ENCODE measurements at places on chromosomes 11 and 22.

- DNase-seq: no peak
Observed at GRCh38 chr22:25919452-25919851, 177.5 kb downstream of the MYO18B start.

DNA sequence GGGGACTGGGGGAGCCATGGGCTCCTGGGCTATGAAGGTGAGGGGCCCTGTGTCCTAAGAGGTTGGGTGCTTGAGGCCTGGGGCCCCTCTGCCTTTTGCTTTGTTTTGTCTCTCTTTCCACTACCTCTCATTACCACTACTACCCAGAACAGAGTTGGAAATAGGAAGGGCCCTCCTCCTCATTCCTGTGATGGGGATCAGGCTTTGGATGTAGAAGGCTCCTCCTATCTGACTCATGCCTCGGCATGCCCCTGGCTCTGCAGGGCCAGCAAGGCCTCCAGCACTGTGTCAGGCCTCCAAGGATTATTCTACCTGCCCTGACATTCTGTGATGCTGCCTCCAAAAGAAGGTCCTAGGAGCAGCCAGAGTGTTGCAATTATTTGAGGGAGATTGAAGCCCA, 766 bp downstream of the IZUMO1R start:
- no peak for DNase-seq

GRCh38 chr11:116049383-116049782, 545.2 kb upstream of the CADM1 start:
- no peak for DNase-seq

DNA sequence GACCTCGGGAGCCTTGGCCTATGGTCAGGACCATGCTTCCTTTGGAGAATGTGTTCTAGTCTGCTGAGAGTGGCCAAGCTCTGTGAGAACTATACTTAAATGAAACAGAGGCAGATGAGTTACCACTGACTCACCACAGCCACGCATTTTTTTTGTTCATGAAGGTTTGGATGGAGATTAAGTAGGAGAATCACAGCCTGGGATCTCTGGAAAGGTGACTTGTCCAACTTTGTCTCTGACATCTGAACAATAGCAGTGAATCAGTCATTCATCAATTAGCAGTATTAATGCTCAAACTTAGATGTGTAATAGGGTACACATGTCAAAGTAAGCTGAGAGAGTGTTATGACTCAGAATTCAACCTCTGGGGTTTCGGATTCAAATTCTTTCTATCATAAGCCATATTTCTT, 100.7 kb upstream of the ANO3 start:
- DNase-seq: peak; percentile 45

- no peak for DNase-seq
Observed at GRCh38 chr11:72613977-72614376, 60.2 kb downstream of the PDE2A start.

GRCh38 chr22:43240614-43241013, 53.7 kb upstream of the TTLL12 start:
- DNase-seq: no peak

DNA sequence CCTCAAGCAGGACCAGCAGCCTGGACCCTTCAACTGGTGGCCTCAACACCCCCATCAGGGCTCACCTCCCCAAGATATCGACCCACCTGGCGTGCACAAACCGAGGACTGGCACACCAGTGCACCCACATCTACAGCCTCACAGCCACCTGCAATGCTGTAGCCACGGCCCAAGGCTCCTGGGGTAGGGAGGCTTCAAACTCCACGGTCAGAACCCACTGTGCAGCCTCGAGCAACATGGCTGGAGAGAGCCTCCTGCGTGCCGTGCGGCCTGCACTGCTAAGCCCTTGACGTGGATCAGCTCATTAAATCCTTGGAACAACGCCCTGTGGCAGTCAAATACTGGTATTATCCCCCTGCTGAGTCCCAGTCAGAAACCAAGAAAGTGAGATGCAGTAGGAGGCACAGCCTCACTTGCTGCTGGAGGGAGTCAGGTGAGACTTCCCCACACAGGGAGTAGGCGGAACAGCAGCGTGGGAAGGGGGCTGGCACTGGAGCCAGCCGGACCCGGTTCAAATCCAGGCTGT, 4.6 kb downstream of the CARD10 start:
- no peak for DNase-seq

DNA sequence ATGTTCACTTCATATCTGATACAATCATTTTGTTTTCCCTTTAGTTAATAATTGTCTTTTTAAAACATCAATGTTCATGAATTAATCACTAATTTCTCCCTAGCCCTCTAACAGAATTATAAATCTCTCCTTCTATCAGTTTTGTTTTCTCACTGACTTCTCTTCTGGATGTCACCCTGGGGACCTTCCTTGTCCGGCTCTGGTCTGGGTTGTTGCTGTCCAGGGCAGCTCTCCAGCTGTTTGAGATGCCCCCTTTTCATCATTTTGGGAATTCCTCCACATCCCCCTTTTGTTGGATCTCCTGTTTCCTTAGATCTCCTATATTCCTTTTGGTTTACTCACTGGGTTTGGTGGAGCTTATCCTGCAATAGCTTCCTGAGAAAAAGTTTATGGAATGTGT, 35.6 kb upstream of the PSMA1 start:
- DNase-seq: no peak

- DNase-seq: no peak
Observed at GRCh38 chr11:33434294-33434693, 177.1 kb downstream of the HIPK3 start.

DNA sequence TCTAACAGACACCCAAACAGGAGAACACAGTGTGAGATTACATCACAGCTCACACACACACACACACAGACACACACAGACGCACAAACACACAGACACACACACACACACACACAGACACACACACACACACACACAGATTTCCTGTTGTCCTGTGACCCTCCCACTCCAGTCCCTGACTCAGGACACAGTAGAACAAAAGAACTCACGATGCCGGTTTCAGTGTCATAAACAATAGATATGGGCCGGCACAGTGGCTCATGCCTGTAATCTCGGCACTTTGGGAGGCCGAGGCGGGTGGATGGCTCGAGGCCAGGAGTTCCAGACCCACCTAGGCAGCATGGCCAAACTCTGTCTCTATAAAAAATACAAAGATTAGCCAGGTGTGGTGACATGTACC, 13.8 kb upstream of the KAT5 start:
- no peak for DNase-seq

DNA sequence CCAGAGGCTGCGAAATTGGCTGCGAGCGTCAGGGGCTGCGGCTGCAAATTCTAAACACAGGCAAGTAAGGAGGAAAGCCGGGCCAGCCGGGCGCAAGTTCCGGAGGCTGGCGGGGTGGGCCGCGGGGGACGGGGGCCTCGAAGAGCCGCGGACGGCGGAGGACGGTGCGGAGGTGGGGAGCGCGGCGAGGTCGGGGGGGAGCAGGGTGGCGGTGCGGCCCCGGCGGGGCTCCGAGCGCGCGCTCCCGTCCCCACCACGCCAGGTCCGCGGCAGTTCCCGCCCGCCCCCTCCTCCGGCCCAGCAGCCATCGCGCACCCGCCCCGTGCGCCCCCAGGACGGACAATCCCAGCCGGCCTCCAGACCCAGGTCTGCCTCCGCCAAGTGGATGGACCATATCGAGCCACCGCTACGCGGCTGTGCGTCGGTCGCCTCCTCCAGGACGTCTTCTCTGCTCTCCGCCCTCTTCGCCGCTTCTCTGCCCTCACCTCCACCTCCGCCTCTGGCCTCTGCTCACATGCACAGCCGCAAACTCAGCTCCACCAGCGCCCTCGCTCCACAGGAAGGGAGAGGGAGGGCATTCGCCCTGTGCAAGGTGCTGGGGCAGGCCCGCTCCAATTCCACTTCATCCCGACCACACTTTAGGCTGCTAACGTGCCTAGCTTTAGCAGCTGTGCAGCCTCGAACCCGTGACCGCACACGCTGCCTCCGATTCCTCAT, 7.2 kb downstream of the ELFN2 start:
- DNase-seq: no peak

GRCh38 chr11:78419327-78419726, 1.7 kb upstream of the GAB2 start:
- DNase-seq: peak; percentile 97

DNA sequence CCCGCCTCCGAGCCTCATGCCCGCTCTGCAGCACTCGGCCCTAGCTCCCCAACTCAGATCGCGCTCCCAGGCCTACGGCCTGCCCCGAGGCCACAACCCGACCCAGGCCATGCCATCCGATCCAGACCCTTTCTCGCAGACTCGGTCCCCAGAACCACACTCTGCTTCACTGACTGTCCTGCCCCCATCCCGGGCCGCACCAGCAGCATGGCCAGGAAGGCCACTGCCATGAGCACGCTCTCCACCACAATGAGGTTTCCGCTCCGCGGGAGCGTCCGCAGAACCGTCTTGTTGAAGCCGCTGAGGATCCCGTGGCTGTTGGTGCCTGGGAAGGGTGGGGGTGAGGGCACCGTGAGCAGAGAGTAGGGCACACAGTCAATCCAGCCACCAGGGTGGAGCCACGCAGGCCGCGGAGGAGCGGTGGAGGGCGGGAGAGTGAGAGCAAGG, 6.4 kb downstream of the UNC93B1 start:
- DNase-seq: no peak

GRCh38 chr22:28544431-28544868, 135.2 kb downstream of the TTC28 start:
- DNase-seq: no peak

- no peak for DNase-seq
Observed at GRCh38 chr11:70845591-70846041, 406.8 kb downstream of the SHANK2 start.

DNA sequence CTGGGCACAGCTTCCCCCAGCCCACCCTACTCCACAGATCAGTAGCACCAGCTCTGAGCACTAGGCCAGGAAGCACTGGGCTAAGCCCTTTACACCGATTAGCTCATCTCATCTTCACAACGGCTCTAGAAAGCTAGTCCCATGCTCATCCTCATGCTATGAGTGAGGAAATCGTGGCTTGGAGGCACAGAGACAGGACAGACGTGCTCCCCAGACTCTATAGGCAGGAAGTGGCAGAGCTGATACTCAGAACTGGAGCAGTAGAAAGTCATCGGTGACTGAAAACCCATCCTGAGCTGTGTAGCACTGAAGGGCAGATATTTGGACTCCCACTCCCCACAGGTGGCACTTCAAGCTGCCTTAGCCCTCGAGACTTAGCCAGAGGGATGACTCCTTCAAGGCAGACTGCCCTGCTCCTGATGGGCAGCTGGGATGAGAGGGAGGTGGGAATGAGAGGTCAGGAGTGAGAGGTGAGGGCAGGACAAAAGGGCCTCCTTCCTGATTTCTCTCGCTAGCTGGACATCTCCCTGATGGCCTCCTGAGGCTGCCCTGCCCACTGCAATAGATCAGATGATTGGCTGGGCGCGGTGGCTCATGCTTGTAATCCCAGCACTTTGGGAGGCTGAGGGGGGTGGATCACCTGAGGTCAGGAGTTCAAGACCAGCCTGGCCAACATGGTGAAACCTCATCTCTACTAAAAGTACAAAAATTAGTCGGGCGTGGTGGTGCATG, 9.7 kb downstream of the CD5 start:
- no peak for DNase-seq

GRCh38 chr11:128098781-128099180, 488.6 kb downstream of the ETS1 start:
- no peak for DNase-seq

DNA sequence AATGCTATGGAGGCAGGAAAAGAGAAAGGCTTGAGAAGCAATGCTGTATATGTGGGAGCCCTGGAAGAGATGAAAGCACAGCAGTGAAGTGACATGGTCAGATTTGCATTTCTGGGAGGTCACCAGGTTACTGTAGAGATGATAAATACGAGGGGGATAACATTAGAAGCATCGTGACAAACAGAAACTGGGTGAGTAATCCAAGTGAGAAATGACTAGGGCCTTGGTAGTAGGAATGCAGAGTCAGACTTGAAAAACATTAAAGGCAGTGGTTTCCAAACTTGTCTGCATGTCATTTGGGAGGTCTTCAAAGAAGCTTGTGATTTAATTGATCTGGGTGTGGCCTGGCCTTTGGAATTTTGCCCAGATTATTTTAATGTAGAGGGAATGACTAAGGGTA, 43.9 kb downstream of the CCDC34 start:
- peak; percentile 38 for DNase-seq

DNA sequence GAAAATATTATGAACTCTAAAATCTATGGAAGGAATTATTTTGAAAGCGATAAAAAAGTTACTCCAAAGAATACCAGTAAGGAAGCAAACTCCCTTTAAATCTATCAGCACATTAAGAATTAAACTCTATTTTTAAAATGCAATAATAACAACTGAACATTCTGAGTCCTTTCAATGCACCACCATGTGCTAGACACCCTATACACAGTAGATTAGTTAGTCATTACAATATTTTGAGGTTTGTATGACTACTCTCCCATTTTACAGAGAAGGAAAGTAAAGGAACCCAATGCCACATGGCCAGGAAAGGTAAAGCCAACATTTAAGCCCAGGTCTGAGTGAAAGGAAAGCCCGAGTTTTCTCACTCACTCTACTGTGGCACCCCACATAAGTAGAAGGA, 17.7 kb downstream of the JAML start:
- DNase-seq: no peak

GRCh38 chr22:43000441-43001175, 14.3 kb downstream of the PACSIN2 start:
- no peak for DNase-seq

DNA sequence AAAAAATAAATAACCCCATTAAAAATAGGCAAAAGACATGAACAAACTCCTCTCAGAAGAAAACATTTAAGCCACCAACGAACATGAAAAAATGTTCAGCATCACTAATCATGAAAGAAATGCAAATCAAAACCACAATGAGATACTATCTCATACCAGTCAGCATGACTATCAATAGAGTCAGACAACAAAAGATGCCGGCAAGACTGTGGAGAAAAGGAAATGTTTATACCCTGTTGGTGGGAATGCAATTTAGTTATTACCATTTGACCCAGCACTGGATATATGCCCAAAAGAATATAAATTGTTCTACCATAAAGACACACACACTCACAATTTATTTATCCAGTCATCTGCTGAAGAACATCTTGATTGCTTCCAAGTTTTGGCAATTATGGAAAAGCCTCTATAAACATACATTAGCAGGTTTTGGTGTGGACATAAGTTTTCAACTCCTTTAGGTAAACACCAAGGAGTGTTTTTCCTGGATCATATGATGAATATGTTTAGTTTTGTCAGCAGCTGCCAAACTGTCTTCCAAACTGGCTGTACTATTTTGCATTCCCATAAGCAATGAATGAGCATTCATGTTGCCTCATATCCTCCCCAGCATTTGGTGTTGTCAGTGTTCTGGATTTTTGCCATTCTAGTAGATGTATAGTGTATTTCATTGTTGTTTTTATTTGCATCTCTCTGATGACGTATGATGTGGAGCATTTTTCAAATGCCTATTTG, 28.0 kb downstream of the OR8D1 start:
- DNase-seq: peak; percentile 44

- DNase-seq: no peak
Observed at GRCh38 chr11:75194147-75194546, 43.2 kb downstream of the SLCO2B1 start.
